Lung (tissue), 17 donors: ENCODE measurements at places on chromosomes 7 and 10.

GRCh38 chr10:102090772-102091171 is 25.6 kb downstream of the HPS6 start:
- DNase-seq: no peak

- no peak for DNase-seq
Measured at GRCh38 chr10:102581401-102581800, 62.9 kb upstream of the TRIM8 start.

- DNase-seq: no peak
Measured at GRCh38 chr7:43768201-43768886, 9.9 kb downstream of the BLVRA start.

DNA sequence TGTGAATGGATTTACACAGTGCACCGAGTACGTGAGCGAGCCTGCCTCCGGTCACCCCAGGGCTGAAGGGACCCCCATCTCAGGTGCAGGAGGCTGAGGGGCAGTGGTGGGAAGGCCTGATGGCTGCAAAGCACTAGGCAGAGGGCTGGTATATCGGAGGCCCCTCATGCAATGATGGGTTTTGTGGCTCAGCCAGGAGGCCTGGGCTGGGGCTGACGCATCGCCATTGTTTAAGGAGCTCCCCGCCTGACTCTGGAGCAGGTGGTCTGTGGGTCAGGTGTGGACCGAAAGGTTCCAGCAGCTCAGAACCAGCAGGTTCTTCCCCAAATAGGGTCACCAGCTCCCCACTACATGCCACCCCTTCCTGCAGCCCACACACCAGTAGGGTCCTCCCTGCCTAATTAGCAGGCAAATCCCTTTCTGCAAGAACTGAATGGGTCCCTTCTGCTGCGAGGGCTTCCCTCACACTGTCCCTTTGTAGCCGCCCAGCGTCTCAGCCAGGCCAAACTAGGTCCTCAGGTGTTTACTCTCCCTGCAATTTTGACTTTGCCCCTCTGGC is 33.0 kb downstream of the OAT start:
- no peak for DNase-seq

- DNase-seq: peak; percentile 67
Measured at GRCh38 chr10:49139028-49139845, 5.4 kb upstream of the FAM170B start.

GRCh38 chr10:80046629-80047441 is 31.6 kb upstream of the TMEM254 start:
- DNase-seq: peak; percentile 70

DNA sequence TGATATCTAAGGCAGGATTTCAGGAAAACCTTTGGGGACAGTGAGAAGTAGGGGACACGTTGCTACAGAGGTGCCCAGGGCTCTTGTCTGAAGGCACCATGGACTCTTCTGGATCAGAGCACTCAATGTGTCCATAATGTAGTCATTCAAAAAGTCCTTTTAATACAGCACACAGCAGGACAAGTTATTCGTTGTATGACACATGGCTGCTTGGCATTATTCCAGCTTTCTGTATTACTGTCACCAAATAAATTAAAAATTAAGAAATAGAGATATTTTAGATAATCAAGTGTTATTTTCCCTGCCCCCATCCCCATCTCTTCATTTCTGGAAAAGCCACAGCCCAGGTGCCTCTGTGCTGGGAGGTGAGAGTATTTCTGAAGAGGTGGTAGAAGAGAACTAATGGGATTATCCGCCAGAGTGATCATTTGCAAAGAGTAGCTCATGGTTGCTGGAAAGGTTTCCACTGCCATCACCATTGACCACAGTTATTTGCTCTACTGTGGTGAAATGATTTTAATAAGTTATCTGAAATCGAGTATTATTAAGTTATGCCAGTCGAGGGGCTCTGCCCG is 83.0 kb downstream of the CXCL12 start:
- DNase-seq: peak; percentile 21

- DNase-seq: no peak
Measured at GRCh38 chr7:37669818-37670217, 13.7 kb upstream of the GPR141 start.

DNA sequence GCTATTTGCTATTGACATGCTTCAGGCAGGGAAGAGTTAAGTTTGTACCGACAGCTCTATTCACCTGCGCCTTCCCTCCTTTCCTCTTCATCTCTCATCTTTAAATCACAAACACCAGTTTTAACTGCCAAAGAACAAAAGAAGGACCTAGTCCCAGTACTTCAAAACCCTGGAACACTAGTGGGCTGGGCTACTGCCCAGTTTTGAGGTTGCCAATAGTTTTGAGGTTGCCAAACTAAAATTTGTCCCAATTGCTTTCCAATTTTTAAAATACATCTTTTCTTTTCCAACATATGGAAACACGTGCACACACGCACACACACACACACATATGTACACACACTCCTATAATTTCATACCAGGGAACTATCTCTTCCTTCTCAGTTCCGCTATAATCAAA is 130.6 kb upstream of the SLC26A5 start:
- DNase-seq: no peak

DNA sequence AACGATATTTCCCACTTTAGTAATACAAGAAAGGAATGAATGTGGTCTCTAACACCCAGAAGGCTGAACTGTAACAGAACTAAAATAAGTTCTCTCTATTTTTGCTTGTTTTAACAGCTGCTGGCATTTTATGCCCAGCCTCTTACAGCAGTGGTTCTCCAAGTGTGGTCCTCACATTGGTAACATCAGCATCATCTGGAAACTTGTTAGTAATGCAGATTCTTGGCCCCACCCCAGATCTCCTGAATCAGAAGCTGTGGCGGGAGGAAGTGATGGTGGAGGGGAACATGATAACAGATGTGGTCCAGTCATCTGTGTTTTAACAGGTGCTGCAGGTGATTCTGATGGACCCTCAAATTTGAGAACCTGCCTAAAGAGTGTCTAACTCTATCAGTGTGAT is 170.1 kb downstream of the TMEM26 start:
- no peak for DNase-seq
